ENCODE measurements at places on chromosomes 7 and 10. TPM values are rescaled to one million over a fixed set of nuclear protein-coding genes. Genes with fewer than 3 reads are reported as not detected.

Gene CALHM1
- not detected for total RNA-seq

Gene GOT1
- 7.2 TPM for total RNA-seq

Gene STAMBPL1
- total RNA-seq = 16.5 TPM

Gene KCP
- total RNA-seq = 0.43 TPM

Gene C10orf90
- total RNA-seq = not detected

Gene GALNT17
- total RNA-seq = not detected

All from CD8-positive, alpha-beta T cell (primary cell).